ENCODE measurements at places on chromosomes 2 and 18. TPM values are rescaled to one million over a fixed set of nuclear protein-coding genes. Genes with fewer than 3 reads are reported as not detected.

DNA sequence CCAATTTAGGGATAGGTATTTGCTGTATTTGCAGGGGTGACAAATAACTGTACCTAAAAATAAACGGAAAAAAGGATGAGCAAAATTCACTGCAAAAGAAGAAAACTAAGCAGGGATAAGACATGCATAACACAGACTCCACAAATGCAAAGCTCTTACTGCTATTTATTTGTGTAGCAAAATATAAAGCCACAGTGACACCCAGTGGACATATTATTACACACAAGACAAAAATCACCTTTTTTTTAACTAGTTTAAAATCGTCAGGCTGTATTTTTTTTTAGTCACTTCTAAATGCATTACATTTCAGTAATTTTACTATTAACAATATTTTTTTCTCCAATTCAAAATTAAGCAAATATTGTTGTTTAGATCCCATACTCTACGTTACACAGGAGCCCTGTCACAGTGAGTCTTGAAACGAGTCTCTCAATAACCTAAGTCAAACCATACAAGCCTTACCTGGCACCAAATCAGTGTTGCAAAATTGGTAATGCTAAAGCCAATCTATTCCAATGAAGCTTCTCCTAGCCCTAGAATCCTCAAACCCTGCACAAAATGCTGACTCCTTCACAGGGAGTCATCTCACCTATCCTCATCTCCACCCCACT, 23.7 kb downstream of the METTL4 start:
- H3K4me1 ChIP-seq, result no peaks in the 10 kb centered on the region
- peaks cover 2% of the 10 kb centered on the region for H3K27me3 ChIP-seq
- H3K4me3 ChIP-seq, result no peak overlapping the region
- peaks cover 5% of the 10 kb centered on the region for H3K36me3 ChIP-seq
- DNase-seq, result no peak
- no peak overlapping the region for H3K27ac ChIP-seq

The DPP4 gene
- 0.59 TPM for total RNA-seq

GRCh38 chr18:52343138-52343537, 3.1 kb downstream of the DCC start:
- no peak overlapping the region for H3K4me3 ChIP-seq
- no peak for DNase-seq
- no peak overlapping the region for H3K27ac ChIP-seq
- H3K4me1 ChIP-seq, result peaks cover 17% of the 10 kb centered on the region

GRCh38 chr2:240460253-240460711, 24.8 kb downstream of the GPC1 start:
- no peak overlapping the region for H3K27ac ChIP-seq
- DNase-seq, result no peak
- H3K4me1 ChIP-seq, result peaks cover 3% of the 10 kb centered on the region
- H3K4me3 ChIP-seq, result no peak overlapping the region
- H3K36me3 ChIP-seq, result no peaks in the 10 kb centered on the region
- peaks cover 12% of the 10 kb centered on the region for H3K27me3 ChIP-seq

DNA sequence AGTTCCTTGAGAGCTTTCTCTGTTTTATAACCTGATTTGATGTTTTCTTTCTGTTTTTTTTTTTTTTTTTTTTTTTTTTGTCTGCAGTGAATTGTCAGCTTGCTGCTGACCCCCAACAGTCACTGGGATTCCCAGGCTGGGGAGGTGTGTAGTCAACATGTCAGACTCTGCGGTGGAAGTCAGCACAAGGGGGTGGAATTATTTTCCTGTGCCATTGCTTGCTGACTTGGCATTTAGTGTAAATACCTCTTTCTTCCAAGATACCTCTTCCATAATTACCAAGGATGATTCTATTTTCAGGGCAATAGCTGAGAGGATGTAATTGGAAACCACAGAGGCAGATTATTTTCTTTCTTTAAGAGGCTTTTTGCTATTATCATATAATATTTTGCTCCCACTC, 266.3 kb downstream of the CCDC85A start:
- no peaks in the 10 kb centered on the region for H3K27me3 ChIP-seq
- H3K27ac ChIP-seq, result no peak overlapping the region
- H3K4me1 ChIP-seq, result peaks cover 11% of the 10 kb centered on the region
- no peaks in the 10 kb centered on the region for H3K36me3 ChIP-seq

The TWIST2 gene
- not detected for total RNA-seq
